ENCODE measurements at places on chromosomes 2 and 18.
A peak's percentile ranks its signal among the peaks of the same experiment; 100 is the strongest.

DNA sequence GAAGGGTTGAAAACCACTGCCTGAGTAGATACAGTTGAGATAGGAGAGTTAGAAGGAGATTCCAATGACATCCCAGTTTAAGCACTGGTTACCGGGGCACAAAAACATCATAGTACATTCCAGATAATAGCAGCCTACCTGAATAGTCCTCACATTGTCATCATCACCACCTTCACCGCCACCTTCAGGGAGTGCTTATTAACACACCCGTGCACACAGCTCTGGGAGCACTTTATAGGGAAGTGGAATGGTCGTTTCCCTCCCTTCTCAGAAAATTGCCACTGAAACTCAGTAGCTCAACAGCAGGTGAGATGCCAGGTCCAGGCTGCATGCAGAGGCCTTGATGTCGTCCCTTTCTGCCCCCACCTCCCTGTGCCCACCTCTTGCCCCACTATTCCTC is 8.2 kb downstream of the SERPINB7 start:
- DNase-seq, result no peak

DNA sequence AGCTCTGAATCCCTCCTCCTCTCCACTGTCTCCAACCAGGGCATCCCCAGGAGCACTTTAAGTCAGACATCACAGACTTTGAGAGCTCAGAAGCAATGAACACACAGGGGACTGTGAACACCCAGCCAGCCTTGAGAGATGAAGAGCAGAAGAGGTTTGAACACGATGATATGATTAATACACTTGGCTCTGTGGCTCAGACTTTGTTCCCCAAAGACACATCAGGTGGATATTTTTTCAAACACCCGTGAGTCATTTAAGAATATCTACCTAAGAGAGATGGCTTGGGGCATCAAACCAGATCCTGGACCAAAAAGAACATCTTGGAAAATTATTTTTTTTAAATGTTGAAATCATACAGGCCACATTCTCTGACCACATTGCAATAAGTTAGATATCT is 134.9 kb upstream of the OTOS start:
- DNase-seq, result no peak

DNA sequence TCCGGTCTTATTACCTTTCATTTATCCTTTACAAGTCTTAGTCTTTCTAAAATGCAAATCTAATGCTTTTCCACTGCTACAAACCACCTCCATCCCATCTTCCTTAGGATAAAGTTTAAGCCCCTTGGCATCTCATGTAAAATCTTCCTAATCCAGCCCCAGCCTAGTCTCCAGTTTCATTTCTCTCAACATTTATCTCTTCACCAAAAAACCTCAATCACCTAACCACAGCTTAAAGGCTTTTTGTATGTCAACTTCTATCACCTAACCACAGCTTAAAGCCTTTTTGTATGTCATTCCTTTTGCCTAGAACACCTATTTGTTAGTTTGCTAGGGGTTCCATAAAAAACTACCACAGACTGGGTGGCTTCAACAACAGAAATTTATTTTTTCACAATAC is 4.2 kb downstream of the TRAK2 start:
- DNase-seq, result peak; percentile 21

GRCh38 chr18:72572896-72573295 is 28.8 kb upstream of the CBLN2 start:
- DNase-seq, result no peak

DNA sequence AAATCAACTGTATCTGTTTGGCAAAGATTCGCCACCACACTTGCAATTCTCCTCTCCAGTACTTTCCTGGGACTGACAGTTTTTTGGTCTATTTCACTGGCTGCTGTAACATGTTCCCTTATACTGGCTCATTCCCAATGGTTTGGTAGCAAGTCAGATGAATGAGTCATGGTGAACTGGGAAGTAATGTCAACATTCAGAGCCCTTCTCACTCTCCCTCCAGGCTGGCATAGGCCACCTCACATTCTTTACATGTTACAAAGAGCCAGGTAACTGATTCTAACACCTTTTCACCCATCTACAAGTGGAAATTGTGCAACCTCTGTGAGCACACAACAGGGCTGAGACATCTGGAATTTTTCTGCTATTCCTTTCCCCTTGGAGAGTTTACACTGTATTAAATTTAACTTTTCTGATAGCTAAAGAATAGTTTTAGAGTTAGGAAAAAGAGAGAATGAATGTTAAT is 111.3 kb upstream of the TLK1 start:
- DNase-seq, result no peak

DNA sequence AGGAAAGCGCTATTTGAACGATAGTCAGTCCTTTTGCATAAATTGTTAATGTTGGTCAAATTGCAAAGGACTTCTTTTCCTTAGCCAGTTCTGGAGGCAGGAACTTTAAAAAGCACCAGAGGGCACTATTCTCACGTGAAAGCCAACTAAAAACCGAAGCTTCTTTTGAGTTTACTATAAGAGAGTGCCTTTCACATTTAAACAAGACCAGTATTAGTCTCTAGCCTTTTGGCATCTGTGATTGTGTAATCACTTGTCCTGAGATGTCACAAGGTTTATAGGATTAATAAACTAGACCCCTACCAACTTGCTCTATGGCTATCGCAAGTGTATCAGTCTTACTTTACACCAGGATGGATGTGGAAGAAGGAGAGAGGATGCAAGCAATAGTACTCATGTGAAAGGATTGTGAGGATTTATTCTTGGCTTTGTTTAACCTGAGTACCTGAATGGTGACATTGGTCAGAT is 14.4 kb upstream of the STAT4 start:
- peak; percentile 48 for DNase-seq

DNA sequence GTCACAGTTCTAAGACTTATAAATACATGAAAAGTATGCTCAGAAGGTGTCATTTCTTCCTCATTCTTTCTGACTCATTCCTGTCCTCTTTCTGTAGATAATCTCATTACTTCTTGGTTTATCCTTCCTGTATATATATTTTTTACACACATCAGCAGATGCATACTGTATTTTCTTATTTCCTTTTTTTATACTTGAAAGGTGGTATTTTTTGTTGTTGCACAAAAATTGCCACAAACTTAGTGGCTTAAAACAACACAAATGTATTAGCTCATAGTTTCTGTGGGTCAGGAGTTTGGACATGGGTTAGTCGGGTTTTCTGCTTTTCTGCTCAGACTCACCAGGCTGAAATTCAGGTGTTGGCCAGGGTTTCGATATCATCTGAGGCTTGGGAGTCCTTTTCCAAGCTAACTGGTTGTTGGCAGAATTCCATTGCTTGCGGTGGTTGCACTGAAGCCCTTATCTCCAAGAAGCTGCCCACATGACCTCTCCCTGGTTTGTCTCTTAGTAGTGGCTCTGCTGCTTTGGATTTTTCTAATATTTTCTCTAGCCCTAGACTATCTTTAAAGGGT is 162.6 kb downstream of the FMNL2 start:
- peak; percentile 42 for DNase-seq

Measured in activated CD4-positive, alpha-beta T cell treated with anti-CD3 and anti-CD28 coated beads, Interleukin-2, amount 50 U/mL, for 16 hours (primary cell).